ENCODE measurements at places on chromosomes 4 and X.

DNA sequence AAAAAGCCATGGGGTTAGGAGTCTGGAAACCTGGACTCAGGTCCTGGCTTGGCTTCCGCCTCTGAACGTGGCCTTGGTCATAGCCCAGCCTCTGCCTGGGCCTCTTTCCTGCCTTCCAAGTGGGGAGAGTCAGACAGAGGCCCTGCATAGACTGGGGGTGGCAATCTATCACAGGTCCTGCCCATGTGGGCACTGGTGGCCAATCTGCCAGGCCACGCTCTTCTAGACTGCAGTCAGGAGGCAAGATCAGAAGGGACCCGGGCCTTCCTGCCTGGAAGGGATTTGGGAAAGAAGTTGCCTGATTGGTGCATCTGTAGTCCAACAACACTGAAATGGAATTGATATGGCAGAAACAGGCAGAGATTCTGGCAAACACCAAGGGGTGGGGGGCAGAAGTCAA, 46.1 kb downstream of the CNGA2 start:
- no peak for DNase-seq

- no peak for DNase-seq
These were observed 361.2 kb downstream of the BCOR start for GRCh38 chrX:39736216-39737211.

- no peak for DNase-seq
These were observed 114.5 kb downstream of the IRF2 start for GRCh38 chr4:184359888-184360287.

DNA sequence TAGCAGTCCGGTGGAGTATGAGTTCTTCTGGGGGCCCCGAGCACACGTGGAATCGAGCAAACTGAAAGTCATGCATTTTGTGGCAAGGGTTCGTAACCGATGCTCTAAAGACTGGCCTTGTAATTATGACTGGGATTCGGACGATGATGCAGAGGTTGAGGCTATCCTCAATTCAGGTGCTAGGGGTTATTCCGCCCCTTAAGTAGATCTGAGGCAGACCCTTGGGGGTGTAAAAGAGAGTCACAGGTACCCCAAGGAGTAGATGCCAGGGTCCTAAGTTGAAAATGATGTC, 852 bp downstream of the MAGEH1 start:
- DNase-seq, result no peak

GRCh38 chr4:120927801-120928409, 5.4 kb upstream of the PRDM5 start:
- no peak for DNase-seq

DNA sequence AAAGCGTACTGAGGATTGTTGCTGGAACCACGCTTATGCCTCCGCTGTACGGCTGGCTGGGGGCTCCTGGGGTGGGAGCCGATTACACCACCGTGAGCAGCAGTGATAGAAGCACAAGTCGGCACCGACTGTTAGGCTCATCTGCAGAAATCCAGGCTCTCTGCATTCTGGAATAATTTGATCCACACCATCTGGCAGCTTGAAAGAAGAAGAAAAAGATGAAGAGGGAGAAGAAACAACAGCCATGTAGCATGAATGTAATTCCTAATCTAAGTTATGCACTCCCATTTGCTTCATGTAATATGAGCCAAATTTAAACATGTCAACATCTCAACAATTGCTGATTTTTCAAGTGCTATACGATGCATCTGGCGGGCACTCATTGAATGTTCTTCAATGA, 84.6 kb upstream of the DHX15 start:
- no peak for DNase-seq

DNA sequence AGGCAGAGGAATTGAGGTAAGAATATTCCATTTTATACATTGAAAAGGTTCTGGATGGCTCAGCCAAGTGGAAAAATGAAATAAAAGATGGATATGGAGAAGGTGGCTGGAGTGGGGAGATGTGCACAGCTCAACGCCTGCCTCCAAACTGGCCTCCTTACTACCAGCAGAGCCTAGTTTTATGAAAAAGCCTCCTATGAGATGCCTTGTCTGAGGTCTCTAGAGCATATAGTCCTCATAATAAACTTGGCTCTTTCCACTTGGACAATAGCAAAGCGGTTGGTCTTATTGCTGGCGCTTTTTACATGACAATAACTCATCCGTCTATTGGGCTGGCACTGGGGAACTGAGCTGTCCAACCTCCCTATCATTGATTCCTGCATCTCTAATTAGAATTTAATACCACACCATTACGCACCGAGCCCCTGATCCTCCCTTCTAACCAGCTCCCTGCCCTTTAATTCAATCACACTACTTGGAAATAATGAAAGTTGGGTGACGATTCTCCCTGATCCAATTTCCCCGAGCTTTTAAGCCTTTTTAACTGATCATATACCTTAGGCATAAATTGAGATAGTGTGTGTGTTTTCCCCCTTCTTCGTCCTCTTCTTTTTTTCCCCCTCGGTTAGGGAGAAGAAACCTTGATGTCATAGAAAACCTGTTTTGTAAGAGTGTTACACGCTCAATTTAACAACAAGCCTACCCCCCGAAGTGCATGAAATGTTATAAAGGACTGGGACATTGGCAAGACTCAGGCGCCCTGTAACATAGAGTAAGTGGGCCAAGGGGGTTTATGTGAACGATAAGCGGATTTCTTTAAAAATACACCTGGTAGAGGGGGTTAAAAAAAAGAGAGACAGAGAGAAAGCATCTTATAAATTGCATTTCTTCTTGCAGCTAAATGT, at the start of gene PHOX2B:
Gene PHOX2B (minus strand): TSS at position 155 of the 905 bp plus-strand sequence. CDS start 115 bp downstream, at position 40.
- no peak for DNase-seq

DNA sequence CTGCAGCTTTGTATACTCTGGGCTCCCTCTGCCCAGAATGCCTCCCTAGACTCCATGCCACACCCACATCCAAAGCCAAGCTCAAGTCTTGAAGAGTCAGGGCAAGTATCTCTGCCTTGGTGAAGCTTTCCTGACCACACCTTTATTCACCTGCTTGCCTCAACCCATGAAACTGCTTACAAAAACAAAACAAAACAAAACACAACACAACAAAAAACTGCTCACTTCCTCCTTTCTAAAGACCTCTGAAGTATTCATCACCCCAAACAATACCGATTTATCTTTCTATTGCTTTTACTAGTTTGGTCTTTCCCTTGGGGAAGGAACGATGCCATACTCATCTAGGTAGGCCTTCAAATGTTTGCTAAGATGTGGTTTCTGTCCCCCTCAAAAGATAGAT, 45.0 kb downstream of the TMEM165 start:
- no peak for DNase-seq

GRCh38 chrX:138692591-138692990, 18.9 kb downstream of the FGF13 start:
- no peak for DNase-seq

DNA sequence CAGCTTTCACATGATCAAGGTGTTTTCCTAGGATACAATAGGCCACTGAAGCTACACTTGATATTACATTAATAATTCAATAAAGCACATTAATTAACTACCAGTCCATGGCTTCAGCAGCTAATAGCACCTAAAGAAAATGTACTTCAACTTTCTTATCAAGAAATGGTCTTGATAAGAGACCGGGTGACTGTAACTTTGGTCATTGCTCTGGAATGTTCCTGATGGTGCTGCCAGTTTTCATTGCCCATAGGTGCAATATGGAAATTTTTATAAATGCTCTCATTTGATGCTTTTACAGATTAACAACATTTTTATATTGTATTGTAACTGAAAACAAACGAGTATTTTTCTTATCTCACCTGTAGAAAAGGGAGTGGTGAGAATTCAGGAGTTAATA, 165.4 kb downstream of the SHROOM3 start:
- no peak for DNase-seq

DNA sequence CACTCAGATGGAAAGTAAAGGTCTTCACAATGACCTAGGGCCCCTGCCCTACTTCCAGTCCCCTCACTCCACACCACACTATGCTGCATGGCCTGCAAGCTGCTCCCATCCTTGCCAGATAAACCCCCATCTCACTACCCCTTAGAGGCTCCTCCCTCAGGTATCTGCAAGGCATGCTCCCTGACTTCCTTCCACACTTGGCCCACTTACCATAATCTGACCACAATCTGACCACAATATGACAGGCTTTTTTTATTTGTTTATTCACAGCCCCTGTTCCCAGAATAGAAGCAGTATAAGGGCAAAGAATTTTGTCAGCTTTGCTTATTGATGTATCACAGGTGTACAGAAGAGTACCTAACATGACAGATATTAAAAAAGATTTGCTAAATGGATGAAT, 124.7 kb downstream of the CAMK2D start:
- DNase-seq, result no peak

- no peak for DNase-seq
These were observed 131.7 kb downstream of the CLCN4 start for GRCh38 chrX:10288373-10288975.

DNA sequence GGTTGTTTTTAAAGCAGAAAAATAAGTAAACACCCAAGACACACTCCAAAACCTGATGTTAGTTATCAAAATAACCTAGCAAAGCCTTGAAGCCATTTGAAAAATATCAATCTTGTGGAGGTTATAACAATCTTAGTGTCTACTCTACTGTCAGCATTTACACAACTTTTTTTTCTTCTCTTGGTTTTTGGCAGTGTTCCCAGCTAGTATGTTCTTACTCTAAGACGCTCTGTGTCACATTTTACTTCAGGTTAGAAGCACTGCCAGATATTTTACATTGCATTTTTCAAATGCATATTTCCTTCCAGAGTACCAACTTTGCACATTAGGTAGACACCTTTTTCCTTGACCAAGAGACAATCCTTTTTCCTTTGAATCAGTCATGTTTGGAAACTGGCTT, 114.0 kb upstream of the INPP4B start:
- DNase-seq, result no peak

DNA sequence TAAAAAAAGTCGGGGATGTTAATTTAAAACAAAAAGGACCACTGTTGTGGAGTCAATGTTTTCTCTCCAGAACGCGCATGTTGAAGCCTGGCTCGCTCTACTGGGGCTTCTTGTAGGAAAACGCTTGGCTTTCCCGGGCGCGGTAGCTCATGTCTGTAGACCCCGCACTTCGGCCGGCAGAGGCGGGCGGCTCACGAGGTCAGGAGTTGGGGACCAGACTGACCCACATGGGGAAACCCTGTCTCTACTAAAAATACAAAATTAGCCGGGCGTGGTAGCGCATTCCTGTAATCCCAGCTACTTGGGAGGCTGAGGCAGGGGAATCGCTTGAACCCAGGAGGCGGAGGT, 15.6 kb downstream of the NELFA start:
- DNase-seq, result no peak

- DNase-seq, result peak; percentile 34
These were observed 42.0 kb downstream of the F8 start for GRCh38 chrX:154980330-154981115.

- DNase-seq, result no peak
These were observed 276.6 kb downstream of the CCSER1 start for GRCh38 chr4:90403781-90404180.

GRCh38 chrX:40943093-40943641, 142.1 kb upstream of the USP9X start:
- no peak for DNase-seq

DNA sequence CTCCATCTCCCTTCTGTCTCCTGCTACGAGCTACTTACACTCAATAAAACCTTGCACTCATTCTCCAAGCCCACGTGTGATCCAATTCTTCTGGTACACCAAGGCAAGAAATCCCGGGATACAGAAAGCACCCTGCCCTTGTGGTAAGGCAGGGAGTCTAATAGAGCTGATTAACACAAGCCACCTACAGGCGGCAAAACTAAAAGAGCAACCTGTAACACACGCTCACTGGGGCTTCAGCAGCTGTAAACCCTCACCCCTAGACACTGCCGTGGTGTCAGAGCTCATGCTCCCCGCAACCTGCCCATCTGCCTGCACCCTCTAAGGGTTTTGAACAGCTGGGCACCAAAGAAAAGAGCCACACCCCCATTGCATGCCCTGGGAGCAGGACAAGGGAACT, 755.4 kb upstream of the HTR2C start:
- DNase-seq, result no peak

- DNase-seq, result no peak
These were observed 305.3 kb upstream of the INTU start for GRCh38 chr4:127327491-127327890.

GRCh38 chrX:124249345-124249744, 83.1 kb upstream of the TEX13D start:
- DNase-seq, result no peak

DNA sequence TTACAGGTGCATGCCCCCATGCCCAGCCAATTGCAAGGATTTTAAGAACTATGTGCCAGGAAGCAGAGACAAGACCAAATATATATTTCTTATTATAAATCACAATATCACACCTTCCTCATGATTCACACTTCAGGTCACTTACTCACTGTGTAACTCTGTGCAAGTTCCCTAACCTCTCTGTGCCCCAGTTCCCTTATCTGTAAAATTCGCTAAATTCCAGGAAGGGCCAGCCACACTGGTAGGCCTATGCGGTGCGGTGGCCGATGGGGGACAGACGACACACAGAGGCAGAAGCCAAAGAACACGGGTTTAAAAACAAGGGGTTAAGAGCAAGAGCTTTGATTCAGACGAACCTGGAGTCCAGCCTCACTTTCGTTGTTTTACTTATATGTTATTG, 2.8 kb downstream of the TRIM2 start:
- no peak for DNase-seq

- no peak for DNase-seq
These were observed 21.6 kb downstream of the CLDN34 start for GRCh38 chrX:9988762-9989161.

GRCh38 chrX:19097553-19098283, 24.6 kb downstream of the ADGRG2 start:
- no peak for DNase-seq

- no peak for DNase-seq
These were observed 98.0 kb upstream of the DCLK2 start for GRCh38 chr4:149980121-149980682.

GRCh38 chr4:3219761-3220475, 29.0 kb upstream of the MSANTD1 start:
- DNase-seq, result no peak

GRCh38 chr4:174697896-174698295, 131.2 kb downstream of the GLRA3 start:
- DNase-seq, result no peak

DNA sequence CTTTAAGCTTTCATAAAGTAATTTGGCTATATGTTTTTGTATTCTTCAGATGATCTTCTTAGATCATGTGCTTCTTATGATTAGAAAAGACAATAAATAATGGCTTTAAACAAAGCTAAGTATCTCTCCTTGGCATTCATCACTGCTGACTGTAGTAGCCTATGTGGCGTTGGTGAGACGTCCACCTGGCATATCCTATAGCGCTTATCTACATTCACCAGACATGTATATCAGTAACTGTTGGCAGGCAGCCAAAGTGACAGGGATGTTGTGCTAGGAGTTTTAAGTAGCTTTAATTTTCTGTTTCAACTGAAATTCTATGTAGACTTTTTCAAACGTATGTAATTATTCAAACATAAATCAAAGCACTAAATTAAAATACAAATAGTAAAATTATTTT, 276.4 kb downstream of the IL15 start:
- DNase-seq, result no peak

- no peak for DNase-seq
These were observed 51.0 kb upstream of the MTM1 start for GRCh38 chrX:150517303-150517910.

- no peak for DNase-seq
These were observed 9.3 kb downstream of the LCORL start for GRCh38 chr4:18012134-18012806.

Measured in stimulated activated CD4-positive, alpha-beta T cell treated with anti-CD3 and anti-CD28 coated beads, Interleukin-1b, Interleukin-23, amount 100 ng/mL, for 1 hour (primary cell).